CD4-positive, alpha-beta T cell treated with Interferon gamma for 1 hour (primary cell): ENCODE measurements at places on chromosomes 7 and 10.

- no peak for DNase-seq
Observed at GRCh38 chr10:73732426-73732825, 11.7 kb upstream of the SEC24C start.

- no peak for DNase-seq
Observed at GRCh38 chr7:3074459-3074821, 30.8 kb upstream of the CARD11 start.

DNA sequence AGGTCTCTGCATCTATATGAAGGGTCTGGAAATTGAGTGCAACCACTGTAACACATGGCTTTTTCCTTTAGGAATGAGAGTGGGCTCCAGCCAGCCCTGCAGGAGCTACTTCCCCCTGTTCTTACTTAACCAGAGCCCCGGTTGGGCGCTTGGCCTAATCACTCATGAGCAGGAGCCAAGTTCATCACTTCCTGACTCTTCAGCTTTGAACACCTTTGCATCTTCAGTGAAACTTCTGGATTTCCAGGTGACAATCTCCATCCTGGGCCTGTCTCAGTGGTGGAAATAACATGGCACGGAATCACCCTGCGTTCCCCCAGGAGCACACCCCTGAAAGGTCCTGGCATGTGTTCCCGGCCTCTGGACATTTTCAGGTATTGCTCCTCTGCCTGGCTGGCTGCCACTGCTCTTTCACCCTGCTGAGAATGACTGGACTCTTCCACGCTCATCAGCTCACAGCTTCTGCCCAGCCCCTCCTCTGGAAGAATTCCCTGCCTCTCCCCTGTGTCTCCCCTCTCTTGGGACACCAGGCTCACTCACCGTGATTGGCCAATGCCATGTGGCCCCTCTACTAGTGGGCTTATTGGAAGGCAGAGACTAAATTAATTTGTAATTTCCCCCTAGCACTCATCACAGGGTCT lies 229.1 kb upstream of the GRB10 start:
- no peak for DNase-seq

DNA sequence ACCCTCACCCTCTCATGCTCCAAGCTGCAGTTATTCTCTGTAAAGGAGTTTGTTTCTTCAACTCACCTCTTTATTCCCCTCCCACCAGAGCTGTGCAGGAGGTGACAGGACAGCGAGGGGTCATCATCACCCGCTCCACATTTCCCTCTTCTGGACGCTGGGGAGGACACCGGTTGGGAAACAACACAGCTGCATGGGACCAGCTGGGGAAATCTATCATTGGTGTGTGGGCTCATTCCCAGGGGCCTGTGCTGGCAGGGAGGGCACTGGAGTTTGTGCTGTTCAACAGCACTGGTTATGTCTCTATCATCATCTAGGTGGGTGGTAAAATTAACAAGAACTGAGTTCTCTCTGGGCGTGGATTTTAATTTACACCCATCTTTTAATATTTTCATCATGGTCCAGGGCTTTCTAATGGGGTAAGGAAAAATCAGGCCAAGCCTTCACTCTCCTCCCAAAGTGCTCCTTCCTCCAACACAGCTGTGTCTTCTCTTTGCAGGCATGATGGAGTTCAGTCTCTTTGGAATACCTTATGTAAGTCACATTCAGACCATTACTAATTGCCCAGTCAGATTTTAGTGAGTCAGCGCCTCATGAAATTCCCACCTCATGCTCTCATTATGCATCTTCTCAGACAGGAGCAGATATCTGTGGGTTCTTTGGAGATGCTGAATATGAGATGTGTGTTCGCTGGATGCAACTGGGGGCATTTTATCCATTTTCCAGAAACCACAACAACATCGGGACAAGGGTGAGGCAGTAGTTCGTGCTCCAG lies 61.6 kb downstream of the PRSS58 start:
- no peak for DNase-seq
